ENCODE measurements at places on chromosomes 11 and 22.

DNA sequence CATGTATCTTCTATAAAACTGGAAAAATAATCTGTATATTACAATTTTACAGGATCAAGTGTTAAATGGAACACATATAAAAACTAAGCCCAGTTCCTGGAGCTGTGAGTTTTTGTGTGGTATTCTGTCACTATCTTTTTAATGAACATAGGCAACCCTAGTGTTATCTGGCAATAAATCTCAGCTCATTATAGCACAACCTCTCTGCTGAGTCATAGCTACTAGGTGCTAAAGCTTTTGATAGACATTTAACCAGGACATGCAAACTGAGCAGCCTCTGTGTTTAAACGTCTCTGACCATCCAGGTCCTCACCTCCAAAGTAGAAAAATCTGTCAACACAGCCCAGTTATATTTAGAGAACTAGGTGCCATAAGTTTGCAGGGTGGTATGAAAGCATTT, 91.0 kb upstream of the CARD18 start:
- no peak for DNase-seq

DNA sequence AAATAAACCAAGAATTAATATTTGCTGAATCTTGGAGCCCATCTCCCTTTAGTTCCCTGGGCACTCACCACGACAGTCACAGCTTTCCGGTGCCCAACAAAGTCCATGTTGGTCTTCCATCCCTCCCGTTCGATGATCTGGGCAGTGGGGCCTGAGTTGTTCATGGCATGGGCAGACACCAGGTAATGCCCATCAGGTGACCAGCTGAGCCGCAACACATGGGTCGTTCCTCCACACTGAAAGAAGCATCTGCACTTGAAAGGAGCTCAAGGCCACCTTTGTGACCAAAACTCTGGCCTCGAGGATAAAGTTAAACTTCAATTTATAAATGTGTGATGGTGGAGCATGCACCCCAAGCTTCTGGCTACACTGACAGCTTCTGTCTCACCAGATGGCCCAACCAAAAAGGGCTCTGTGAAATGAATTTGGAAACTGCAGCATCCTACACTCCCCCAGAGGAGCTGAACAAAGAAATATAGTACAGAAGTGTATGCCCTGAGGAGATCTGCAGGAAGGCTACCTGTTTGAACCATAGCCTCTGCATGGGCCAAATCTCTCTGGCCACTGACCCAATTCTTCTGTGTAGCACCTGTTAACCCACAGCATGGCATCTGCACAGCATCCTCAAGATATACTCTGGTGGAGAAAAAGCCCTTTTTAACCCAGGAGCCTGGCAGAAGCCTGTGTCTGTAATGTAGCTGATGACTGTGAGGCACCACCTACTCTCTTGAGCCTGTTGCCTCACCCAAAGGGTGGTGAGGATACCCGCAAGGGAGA, 37.1 kb downstream of the HIRA start:
- no peak for DNase-seq

DNA sequence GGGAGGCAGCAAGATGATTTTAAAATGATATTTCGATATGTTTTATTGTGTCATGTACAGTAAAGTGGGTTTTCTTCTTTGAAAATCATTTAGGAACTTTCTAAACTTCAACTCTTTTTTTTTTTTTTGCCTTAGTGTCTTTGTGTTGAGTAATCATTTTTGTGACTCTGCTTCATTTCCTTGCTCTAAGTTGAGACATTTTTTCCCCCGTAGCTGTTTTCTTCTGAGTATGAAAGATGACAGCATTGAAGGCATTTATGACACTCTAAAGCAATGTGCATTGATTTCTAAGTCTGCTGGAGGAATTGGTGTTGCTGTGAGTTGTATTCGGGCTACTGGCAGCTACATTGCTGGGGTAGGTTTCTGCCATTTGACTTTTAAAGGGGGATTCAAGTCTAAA, 23.5 kb downstream of the RRM1 start:
- DNase-seq, result no peak

DNA sequence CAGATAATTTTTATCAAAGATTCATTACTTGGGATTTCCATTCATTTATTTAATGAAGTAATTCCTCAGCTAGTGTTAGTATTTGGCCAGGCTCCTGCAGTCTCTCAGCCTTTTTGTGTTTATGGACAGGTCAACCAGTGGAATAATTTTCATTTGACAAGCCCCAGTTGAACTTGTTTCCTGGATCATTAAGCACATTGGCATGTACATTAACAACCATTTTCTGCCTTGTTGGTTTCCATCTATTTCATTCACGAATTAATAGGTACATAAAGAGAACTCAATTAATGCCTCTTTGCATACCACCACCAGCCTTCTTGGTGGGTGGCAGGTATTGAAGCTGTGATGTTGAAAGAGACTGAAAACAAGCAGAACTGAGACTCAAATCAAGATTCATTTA, 745.2 kb downstream of the KCNA4 start:
- DNase-seq, result no peak

GRCh38 chr11:123143476-123143875, 51.6 kb downstream of the CLMP start:
- no peak for DNase-seq

DNA sequence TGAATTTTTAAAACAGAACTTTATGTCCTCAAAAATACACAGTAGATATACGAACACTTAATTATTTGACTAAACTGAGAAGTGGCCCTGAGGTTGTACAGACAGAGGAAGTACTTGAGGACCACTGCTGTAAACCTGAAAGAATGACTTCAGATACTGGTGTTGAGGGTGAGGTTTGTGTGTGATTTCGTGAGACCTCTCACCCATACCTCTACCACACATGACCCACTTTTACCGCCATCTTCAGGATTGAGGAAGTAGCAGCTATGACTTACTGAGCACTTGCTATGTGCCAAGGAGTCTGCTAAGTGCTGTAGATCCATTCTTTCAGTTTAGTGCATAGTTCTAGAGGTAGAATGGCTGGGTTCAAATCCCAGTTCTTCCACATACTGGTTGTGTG, 21.9 kb downstream of the MMP13 start:
- no peak for DNase-seq

GRCh38 chr11:32090545-32091370, at the start of gene RCN1:
TSS of gene RCN1 (plus strand) at chr11:32091074. CDS start at chr11:32091197, 123 bp downstream.
- peak; percentile 56 for DNase-seq

DNA sequence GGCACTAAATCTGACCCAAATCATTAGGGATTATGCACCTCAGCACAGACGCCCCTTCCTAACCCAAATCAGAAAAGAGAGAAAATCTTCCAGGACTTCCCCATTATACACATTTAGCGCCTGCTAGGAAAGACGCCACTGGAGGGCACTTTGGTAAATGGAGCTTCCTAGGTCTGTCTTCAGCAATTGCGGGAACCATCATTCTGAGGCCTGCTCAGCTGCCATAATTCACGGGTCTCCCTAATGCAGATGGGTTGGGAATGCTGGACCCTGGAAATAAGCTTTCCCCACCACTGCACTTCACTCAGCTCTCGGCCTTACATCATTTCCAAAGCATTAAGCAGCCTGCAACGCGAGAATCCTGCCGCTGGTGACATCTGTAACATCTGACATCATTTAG, 86.2 kb upstream of the OPCML start:
- DNase-seq, result no peak

DNA sequence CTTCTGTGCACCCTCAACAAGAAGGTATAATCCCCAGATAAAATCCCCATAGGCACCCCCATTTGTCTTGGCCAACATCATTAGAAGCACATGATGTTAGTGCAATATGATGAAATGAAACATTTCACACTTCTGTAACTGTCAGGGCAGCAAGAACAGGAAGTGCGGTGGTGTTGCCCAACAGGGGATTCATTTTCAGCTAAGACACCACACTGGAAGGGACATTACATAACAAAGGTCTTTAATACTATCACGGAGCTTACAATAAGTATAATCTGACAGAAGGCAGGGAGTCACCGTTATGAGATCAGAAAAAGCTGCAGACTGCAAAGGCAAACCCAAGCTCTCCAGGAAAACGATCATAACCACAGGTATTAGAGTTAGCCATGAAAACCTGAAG, 2.0 kb downstream of the OR52W1 start:
- DNase-seq, result no peak

DNA sequence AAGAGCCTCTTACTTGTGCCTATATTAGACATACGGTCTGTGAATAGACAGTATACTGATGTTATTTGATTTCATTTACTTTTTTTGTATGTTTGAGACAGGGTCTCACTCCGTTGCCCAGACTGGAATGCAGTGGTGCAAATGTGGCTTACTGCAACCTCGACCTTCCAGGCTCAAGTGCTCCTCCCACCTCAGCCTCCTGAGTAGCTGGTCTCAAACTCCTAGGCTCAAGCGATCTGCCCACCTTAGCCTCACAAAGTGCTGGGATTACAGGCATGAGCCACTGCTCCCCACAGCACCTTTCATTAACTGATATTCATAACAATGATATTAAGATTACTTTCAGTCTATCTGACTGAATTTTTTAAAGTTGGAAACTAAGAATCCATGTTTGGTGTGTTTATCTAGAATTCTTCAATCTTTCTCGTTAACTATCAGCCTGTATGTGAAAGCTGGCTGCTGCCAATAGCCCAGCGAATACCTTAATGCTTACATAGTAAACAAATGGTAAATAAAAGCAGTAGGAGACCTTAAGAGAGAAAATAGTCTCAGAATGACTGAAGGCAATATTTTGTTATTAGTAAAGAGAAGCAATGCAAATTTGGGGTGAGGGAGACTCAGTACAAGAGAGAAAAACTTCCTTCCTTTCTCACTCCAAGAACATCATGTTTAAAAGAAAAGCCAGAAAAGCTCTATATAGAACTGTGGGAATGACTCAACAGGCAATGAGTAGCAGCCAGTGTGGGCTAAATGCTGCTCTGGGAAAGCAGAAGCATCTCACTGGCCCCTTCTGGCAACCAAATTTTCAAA, 101.9 kb downstream of the MRTFA start:
- DNase-seq, result no peak

DNA sequence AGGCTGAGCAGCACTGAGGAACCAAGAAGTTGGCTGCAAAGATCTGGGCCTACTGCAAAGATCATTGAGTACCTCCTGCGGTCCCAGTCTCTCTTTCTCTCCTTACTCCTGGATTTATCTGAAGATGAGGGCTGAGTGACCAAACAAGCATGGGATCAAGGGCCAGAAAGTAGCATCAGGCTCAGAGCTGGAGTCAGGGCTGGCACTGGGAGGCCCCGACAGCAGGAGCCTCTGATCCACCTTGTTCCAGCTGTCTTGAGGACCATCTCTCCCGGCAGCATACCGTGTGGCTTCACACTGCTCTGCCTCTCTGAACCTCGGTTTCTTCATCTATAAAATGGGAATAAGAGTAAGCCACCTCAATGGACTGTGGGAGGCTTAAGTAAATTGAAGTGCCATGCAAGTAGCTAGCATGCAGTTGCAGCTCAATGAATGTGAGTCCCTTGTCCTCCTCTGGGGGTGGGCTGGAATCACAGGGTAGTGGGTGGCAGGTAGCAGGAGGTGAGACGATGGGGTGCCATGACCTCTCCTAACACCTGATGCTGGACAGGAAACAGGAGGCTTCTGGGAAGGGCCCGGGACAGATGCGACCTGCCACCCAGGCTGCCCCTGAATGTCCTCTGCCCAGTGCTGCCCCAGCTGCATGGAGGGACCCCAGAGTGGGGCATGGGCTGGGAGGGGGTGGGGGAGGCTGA, 52.5 kb upstream of the PRDM11 start:
- DNase-seq, result no peak

DNA sequence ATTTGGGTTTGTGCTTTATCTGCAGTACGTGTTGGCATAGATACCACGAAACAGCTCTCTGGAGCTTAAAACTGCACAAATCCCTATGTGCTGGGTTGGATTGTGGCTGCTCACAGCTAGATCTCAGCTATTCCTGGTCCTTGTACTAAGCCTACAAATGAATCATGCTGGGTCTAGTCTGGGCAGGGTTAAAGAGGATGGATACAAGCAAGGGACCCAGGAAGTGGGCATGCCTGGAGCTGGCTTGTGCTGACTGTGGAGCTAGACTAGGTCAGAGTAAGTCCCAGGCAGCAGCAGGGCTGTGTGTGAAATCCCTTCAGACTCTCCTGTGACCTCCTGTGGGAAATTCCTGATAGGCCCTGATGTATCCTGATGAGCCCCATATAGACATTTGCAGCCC, 3.9 kb upstream of the E2F8 start:
- no peak for DNase-seq

Data from activated CD4-positive, alpha-beta T cell treated with anti-CD3 and anti-CD28 coated beads for 4 hours (primary cell).